ENCODE measurements at places on chromosomes 3 and 15.

DNA sequence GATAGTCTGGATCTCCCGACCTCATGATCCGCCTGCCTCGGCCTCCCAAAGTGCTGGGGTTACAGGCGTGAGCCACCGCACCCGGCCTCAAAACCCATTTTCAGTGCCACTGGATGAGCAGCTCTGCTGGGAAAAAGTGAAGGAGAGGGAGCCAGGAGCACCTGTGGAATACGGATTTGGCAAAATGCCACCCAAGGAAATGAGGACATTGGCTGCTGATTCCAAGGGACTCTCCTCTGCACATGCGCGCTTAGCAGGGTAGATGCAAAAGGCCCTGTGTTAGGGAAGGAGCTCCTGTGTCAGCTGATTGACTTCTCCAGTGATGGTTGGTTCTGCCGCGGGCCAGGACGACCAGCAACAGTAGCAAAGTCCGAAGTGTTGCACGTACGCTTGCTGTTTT, 43.4 kb upstream of the IGF1R start:
- DNase-seq: no peak

GRCh38 chr3:13767896-13768295, 112.0 kb downstream of the WNT7A start:
- no peak for DNase-seq

- no peak for DNase-seq
Measured at GRCh38 chr15:71743861-71744382, 66.4 kb upstream of the NR2E3 start.

- DNase-seq: peak; percentile 52
Measured at GRCh38 chr15:40338921-40339620, 1.7 kb downstream of the CCDC9B start.

All from epithelial cell of prostate (primary cell).